ENCODE measurements at places on chromosomes 1 and 21. TPM values are rescaled to one million over a fixed set of nuclear protein-coding genes. Genes with fewer than 3 reads are reported as not detected.

The HEYL gene
- total RNA-seq: 0.82 TPM

The PCBP3 gene
- 1.5 TPM for total RNA-seq

The ST6GALNAC5 gene
- 0.29 TPM for total RNA-seq

The NES gene
- total RNA-seq: 250 TPM

The ARTN gene
- not detected for total RNA-seq

The PGLYRP4 gene
- total RNA-seq: not detected

The KCNJ6 gene
- 0.29 TPM for total RNA-seq

The KDF1 gene
- total RNA-seq: not detected

The SLC37A1 gene
- 13.6 TPM for total RNA-seq

The SAMD11 gene
- not detected for total RNA-seq

The FCGR1A gene
- not detected for total RNA-seq

The C1orf53 gene
- total RNA-seq: 0.34 TPM

The KIF14 gene
- total RNA-seq: 3.6 TPM

The CFHR3 gene
- not detected for total RNA-seq

DNA sequence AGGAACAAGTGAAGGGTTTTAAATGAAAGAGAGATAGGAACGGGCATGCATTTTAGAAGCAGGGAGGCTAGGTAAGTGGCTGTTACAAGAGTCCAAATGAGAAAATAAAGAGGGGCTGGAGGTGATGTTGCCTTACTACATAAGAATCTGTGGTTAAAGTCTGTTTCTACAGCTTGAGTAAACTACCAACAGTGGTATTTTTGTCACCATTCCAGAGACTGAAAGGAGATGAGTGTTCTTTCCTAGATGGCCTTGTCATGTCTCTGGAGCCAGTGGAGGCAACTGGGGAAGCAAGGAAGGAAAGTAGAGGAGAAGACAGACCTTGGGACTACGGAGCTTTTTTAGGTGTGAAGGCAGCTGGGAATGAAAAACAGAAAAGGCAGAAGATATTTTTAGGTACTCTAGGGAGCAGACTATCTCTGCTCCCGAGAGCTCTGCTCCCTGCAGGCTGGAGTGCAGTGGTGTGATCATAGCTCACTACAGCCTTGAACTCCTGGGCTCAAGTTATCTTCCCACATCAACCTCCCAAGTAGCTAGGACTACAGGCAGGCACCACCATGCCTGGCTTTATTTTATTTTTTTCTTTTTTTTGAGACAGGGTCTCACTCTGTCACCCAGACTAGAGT lies 12.2 kb downstream of the HDAC1 start:
- no peak for DNase-seq

DNA sequence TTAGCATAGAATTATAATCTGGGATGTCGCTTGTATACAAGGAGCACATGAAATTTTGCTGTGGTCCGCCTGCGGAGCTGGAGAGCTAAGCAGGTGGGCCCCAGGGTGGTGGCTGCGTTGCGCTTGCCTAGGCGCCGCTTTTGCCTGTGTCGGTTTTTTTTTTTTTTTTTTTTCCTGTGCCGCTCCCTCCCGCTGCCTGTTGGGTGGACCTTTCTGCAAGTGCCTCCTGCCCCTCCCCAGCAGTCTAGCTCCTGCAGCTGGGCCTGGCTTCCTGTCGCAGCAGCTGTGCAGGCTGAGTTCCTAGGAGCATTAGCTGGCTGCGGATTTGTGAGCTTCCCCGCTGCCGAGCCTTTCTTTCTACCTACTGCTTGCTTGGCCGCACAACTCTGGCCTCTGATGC lies 20.6 kb downstream of the PYHIN1 start:
- no peak for DNase-seq

GRCh38 chr1:1137256-1138045 lies 21.6 kb upstream of the C1orf159 start:
- DNase-seq: no peak

GRCh38 chr1:2428490-2428889 lies 16.1 kb upstream of the PEX10 start:
- no peak for DNase-seq

- DNase-seq: no peak
These were observed 47.9 kb downstream of the PHACTR4 start for GRCh38 chr1:28417441-28417922.

GRCh38 chr1:182952677-182953444 lies at the start of gene SHCBP1L:
SHCBP1L (minus strand) TSS chr1:182953166; CDS start chr1:182953133, 33 bp downstream.
- DNase-seq: no peak

- no peak for DNase-seq
These were observed 96.4 kb downstream of the C1orf21 start for GRCh38 chr1:184483101-184483683.

DNA sequence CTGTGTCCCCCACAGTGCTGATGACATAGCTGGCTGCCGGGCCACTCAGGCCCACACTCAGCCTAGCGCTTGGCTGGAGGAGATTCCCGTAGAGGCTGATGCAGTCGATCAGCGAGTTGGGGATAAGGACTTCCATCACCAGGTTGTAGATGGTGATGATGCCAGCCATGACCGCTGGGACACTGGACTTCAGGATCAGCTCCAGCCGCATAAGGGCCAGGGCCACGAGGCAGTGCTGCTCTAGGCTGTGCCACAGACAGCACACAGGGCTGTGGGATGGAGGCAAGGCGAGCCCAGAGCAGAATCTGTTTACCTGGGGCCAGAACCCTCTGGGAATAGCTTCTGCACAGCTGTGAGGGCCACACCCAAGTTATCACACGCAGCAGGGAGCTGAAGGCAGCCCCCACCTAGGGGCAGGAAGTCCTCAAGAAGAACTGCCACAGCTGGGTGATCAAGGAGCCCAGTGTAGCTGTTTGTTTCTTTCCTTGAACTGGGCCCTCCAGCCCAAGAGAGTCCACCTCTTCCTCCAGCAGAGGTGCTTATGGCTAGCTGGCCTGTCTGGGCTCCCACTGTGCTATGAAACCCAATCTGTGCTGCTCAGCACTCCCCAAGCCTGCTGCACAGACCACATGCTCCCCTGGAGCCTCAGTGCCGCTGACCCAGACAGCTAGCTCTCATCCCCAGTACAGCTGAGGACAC lies 6.2 kb downstream of the SLC2A1 start:
- DNase-seq: no peak

DNA sequence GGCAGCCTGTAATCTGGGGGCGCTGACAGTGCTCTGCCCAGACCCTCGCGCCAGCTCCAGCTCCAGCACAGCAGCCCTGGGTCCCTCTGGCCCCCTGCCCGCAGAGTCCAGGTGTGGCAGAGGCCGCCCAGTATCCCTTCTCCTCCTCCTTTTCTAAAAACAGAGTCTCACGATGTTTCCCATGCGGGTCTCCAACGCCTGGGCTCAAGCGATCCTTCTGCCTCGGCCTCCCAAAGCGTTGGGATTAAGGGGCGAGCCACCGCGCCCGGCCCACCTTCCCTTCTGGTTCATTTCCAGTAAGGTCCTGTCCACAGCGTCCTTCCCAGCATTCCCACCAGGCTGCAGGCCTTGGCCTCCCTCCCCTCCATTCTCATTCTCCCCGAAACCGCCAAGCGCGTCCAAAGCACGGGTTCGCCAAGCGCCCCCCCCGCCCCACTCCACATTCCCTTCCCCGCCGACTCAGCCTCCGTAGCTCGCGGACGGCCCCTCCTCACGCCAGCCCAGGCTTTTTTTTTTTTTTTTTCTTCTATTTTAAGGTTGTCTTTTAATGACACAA lies 2.0 kb upstream of the PCBP3 start:
- DNase-seq: no peak

GRCh38 chr1:30320581-30320890 lies 402.8 kb downstream of the MATN1 start:
- DNase-seq: no peak

DNA sequence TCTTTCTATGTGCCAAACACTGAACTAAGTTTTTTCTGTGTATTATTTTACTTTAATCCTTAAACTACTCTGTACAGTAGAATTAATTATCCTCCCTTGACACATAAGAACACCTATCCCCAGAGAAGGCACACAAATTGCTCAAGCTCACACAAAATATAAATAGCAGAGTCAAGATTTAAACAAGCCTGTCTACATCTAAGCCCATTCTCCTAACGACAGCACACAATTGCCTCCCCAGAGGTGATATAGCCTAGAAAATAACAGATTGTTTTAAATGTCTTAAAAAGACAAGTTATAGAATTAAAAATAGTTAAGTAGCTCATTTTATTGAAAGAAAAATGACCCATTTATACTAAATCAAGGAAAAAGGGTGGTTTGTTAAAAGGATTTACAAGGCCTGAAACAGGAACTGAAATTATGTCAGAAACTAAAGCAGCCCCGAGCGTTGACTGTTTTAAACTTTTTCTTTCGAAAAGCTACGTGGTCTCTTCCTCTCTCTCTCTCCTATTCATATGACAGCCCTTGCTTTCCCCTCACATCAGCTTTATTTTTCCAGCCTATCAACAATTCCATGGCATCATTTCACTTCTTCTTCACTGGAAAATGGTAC lies 30.5 kb downstream of the TNFSF18 start:
- no peak for DNase-seq

GRCh38 chr1:243731301-243731891 lies 118.6 kb downstream of the AKT3 start:
- DNase-seq: no peak

DNA sequence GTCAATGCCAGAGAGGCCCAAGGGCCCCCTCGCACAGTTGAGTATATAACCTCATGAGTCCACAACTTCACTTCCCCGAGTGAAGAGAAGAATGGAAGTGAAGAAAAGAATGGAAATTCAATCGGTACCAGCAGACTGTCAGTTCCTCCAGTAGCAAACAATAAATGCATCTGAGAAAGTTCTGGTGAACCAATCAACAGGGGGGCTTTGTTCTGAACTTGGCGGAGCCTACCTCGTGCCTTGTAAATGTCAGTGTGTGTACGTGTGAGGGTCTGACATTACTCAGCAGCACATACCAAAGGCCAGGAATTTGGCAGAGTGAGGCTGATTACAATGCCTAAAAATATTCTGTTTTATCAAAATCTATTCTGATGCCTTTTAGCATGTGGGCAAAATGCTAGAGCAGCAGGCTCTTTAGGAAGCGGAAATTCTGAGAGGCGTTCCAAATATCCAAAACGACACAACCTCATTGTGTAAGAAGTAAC lies 238.5 kb downstream of the LTN1 start:
- DNase-seq: no peak

DNA sequence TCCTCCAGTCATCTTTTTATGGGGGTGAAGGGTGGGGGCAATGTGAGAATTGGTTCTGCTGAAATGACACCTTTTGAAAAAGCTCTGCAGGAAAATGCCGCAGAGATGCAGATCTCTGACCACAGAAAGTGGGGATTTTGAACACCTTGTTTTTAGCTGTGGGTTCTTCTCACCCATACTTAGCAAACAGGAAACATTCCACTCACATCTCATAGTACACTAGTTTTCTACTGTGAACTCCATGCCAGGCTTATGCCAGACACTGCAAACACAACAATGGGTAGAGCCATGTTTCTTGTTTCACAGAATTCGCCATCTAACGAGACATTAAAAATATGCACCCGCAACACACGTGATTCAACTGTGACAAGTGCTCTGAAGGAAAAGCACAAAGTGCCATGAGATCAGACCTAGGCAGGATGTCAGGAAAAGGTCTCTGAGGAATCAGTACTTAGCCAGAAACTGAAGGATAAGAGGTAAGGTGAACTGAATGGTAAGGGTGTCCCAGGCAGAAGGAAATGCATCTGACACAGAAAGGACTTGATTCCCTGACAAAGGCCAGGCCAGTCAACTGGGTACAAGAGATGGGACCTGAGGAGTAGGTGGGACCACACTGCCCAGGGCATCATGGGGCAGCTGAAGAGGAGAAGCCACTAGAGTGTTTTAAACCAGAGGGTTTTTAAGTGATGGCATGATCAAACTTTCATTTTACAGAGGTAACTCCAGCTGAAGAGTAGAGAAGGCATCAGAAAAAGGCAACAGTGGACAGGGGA lies 83.8 kb upstream of the JAK1 start:
- no peak for DNase-seq

- no peak for DNase-seq
These were observed 7.5 kb upstream of the THEM4 start for GRCh38 chr1:151916726-151917370.

GRCh38 chr21:37210799-37211198 lies 56.3 kb downstream of the VPS26C start:
- DNase-seq: no peak

- DNase-seq: no peak
These were observed 320.1 kb downstream of the TGFB2 start for GRCh38 chr1:218665221-218665620.

GRCh38 chr1:88401313-88401712 lies 282.8 kb upstream of the PKN2 start:
- DNase-seq: no peak

DNA sequence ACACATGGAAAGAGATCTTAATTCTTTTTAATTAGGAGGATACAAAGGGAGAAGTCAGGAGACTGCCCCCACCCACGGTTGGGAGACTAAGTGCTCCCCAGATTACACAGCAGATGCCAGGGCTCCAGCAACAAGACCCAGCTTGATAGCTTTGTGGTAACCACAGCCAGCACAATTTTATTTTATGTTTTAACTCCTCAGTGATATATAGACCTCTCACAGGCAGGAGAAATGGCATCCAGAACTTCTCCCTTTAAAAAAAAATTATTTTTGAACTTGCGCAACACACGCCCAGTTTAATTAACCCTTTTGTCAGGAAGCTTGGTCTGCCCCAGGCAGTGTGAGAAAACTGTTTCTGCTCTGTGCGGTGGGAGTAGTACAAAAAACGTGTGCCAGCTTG lies 62.6 kb upstream of the ACOT11 start:
- no peak for DNase-seq

DNA sequence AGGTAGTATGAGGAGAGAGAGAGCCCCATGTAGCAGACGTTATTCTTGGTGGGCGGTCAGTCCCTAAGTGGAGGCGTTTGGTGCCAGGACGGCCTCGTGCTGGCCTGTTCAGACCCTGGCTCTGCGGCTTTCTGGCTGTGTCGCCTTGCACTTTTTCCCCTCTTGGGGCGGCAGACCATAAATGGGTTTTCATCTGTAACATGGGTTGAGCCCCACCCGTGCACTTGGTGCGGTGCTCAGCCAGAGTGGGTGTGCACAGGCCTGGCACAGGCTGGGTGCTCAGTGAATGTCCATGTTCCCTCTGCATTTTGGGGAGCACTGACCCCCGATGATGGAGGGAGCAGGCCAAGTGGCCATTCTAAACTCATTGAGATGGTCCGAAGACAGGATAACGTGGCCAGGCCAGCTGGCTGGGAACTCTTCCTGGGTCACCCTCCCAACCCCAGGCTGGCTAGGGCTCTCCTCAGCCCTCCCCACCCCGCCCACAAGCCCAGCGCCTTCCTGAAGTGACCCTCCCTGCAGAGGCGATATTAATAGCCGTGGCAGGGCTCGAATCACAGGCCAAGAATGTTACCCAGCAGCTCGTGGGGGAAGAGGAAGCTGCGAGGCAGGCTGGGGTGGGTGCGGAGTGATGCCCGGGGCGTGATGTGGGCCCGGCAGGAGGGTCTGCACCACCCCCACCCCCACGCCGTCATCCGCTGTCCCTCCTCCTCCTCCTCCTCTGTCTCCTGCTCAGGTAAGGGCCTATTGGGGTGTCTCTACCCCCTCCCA lies 78.5 kb downstream of the ARHGEF10L start:
- DNase-seq: no peak

DNA sequence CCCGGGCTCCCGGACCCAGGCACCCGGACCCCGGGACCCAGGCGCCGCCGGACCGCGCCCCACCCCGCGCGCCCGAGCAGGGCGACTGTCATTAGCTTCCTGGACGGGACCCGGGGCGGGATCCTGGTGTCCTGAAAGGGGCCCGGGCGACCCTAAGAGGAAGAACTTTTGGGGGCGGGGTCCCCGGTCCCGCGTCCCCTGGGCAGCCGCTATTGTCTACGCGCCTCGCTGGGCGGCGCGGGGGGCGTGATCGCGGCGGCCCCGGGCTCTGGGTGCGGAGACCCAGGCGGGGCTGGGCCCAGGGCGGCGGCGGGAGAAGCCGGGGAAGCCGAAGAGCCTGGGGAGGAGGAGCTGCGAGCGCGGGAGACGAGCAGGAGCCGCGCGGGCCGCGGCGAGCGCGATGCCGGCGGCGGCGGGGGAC lies 465 bp downstream of the HUNK start:
- DNase-seq: no peak

All from glomerular endothelial cell (primary cell).